ENCODE measurements at places on chromosomes 16 and 17.

- DNase-seq = peak; percentile 60
These were observed 1.0 kb downstream of the TELO2 start for GRCh38 chr16:1494129-1494640.

GRCh38 chr16:78310990-78311561 is 211.6 kb downstream of the WWOX start:
- DNase-seq = peak; percentile 77

DNA sequence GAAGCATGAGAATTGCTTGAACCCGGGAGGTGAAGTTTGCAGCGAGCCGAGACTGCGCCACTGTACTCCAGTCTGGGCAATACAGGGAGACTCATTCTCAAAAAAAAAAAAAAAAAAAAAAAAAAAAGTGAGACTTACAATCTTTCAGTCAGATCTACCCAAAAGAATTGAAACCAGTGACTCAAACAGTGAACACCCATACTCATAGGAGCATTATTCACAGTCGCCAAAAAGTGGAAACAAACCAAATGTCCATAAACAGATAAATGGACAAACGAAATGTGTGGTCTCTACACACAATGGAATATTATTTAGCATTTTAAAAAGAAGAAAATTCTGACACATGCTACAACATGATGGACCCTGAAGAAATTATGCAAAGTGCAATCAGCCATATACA is 9.1 kb upstream of the SCNN1B start:
- no peak for DNase-seq

GRCh38 chr17:63997341-63998048 is 656 bp upstream of the PRR29 start:
- no peak for DNase-seq

DNA sequence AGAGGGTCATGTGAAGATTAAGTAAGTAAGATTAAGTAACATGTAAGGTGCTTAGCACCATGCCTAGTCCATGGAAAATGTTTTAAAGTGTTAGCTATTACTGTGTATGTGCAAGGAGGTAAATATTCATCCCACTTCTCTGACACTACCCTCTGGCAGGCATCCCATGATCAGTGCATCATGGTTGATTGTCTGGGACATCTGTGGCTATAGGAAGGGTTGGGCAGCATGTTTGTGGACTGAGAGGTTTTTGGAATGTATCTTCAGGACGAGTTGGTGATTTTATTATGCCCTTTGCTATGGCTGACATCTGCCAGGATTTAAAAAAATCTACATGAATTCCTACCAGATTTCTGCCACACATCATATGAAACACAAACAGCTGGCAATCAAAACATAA is 6.5 kb upstream of the TAOK1 start:
- DNase-seq = peak; percentile 39

- DNase-seq = peak; percentile 94
These were observed 8.3 kb downstream of the HS3ST3B1 start for GRCh38 chr17:14308965-14309879.

- no peak for DNase-seq
These were observed 150.2 kb upstream of the GSE1 start for GRCh38 chr16:85462714-85463611.
